ENCODE measurements at places on chromosomes 1 and 21.

DNA sequence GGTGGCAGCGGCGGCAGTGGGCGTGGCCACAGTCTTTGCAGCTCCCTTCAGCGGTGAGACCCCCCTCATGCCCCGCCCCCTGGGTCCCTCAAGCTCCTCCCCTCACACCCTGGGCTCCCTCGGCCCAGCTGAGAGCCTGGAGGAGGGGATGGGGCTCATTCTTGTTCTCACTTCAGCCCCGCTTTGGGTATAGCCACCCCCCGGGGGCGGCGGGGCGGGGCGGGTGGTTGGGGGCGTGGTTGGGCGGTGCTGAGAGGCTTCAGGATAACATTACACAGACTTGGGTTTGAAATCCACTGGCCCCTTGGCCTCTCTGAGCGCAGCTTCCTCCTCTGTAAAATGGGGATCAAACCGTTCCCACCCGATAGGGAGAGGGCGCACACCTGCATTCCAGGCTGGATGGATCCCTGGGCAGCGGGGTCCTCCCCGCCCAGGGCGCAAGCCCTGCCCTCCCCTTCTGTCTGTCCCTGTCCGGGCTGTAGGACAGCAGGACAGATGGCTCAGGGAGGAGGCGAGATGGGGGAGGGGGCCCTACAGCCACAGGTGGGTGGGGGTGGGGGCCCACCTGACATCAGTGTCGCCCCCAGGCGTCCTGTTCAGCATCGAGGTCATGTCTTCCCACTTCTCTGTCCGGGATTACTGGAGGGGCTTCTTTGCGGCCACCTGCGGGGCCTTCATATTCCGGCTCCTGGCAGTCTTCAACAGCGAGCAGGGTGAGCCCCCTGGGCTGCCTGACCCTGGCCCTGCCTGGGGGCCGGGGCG, 5.1 kb downstream of the CLCNKA start:
- peak; percentile 16 for DNase-seq

GRCh38 chr1:171727778-171728177, 14.1 kb downstream of the VAMP4 start:
- no peak for DNase-seq

DNA sequence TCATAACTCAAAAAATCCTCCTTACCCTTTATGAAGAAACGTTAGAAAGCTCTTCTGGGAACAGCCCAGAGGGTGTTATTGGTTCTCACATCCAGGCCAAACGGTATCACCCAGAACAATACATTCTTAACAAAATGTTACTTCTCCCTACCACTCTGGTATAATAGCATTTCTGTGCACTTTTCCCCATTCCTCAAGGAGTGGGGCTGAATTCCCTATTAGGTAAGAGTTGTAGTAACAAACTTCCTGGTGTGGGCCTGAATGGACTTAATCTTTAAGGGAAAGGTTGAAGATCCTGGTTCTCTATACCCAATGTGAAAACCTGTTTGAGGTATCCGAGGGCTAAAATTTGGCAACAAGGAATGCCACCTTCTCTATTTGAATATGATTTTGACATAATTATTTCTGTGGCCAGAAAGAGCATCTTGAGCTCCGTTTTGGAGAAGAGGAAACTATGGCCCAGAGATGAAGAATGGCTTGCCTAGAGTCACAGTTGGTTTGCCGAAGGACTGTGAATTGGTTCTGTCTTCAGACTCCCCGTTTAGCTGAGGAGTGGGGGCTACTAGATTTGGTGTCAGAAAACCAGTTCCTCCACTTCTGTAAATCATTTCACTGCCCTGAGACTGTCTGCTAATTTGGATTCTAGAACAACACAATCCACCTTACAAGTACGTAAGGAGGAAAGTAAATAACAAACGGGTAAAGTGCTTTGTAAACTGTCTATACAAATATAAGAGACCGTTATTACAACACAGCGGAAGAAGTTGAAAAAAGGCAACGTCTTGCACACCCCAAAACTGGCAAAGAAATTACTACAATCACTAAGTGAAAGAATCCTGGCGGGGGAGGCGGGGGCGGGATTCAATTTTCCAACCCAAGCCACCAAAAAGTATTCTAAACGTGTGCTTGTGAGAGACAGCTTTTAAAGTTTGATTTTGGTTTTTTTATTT, 2.3 kb downstream of the ANP32E start:
- DNase-seq = peak; percentile 43

- DNase-seq = peak; percentile 65
Measured at GRCh38 chr1:81681601-81682266, 119.0 kb upstream of the ADGRL2 start.

DNA sequence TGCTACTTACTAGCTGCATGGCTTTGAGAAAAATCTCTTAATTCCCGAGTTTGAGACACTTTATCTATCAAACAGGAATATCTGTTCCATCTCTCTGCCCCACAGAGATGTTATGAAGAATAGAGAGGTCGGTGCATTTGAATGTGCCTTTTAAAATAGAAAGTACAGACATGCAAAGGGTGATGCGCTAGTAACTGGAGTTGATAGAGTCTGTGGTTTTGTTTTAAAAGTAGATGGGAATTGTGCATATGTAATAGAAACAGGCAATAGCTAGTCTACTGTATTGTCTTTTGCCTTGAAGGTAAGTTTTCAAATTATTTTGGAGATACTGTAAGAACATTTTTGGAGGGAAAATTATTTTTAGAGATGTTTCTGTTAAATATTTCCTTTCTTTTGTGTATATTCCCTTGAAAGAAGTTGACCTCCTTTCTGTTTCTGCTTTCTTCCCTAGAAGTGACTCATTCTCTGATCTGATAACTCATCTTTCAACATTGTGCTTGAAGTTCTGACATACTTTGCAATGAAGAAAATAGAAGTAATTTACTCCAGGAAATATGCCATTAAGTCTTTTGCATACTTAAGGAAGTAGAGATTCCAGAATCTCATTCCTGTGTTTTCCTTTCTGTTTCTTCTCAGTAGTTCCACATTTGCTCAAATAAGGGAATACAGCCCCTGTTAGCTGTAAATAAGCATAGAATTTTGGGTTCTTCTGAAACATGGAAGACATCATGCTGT, 151.6 kb downstream of the SDCCAG8 start:
- peak; percentile 64 for DNase-seq

GRCh38 chr1:244010191-244010590, 40.9 kb upstream of the ZBTB18 start:
- no peak for DNase-seq

DNA sequence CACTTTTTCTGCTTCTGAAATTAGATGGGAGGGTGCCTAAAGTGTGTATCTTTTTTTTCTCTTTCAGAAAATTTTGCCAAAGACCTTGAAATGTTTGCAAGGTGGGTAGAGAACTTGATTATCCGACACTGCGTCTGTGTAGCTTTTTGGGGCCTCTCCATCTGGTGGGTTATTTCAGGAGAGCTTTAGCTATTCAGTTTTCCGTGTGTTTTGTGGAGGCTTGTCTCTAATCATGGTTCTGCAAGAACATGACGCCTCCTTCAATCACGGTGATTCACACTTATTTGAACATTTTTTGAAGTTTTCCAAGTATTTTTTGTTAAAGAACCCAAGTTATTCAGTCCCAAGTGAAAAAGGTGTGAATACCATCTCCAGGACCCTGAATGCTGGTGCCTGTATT, 4.4 kb downstream of the CENPS start:
- DNase-seq = no peak

DNA sequence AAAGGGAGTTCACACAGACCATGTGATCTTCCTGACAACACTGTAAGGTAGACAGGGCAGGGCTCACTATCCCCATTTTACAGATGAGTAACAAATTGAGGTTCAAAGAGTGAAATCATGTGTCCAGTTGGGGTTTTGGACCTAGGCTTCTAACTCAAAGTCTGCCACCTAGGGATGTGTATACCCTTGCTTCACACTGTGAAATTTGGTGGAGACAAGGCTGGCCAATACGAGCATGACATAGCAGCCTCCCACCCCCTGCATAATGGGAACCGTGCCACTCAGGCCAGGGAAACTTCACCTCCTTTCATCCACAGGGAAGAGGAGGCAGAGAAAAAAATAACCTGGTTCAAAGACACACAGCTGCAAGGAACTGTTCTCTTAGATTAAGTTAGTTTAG, 6.8 kb downstream of the IQGAP3 start:
- DNase-seq = no peak

- DNase-seq = no peak
Measured at GRCh38 chr1:53336146-53336545, 8.3 kb upstream of the LRP8 start.

DNA sequence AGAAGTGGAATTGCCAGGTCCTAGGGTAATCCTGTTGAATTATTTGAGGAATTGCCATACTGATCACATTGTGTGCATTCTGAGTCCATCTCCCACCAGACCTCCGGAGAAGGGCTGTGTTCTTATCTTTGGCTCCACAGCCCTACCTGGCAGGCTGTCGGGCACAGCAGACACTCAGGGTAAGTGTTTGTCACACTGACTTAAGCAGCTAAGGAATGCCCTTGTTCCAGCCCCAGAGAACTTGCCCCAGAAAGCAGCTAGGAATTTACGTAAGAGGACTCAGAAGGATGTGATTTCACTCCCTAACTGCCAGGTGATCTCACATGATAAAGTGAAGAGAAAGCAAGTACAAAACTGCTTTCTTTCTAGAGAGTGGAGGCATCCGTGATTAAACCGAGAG, 21.0 kb downstream of the VASH2 start:
- no peak for DNase-seq
